Dermis blood vessel endothelial cell (primary cell): ENCODE measurements at places on chromosomes 6 and 20. TPM values are rescaled to one million over a fixed set of nuclear protein-coding genes. Genes with fewer than 3 reads are reported as not detected.

Gene SLC22A23
- total RNA-seq, result 58.5 and 70.6 TPM in 2 replicates

Gene COL9A3
- total RNA-seq, result 1.3 and 1.9 TPM in 2 replicates

Gene DSP
- total RNA-seq, result 53.1 and 95.4 TPM in 2 replicates

Gene PRKN
- total RNA-seq, result 0.34 and 0.56 TPM in 2 replicates

Gene MEP1A
- not detected in 2 replicates for total RNA-seq

Gene MAVS
- total RNA-seq, result 21.4 and 35.7 TPM in 2 replicates

Gene DCBLD1
- total RNA-seq, result 35.1 and 41.1 TPM in 2 replicates

Gene IL20RA
- 0.51 and 0.79 TPM in 2 replicates for total RNA-seq

Gene SLC22A2
- not detected in 2 replicates for total RNA-seq

Gene PRL
- not detected in 2 replicates for total RNA-seq

Gene OR2J3
- not detected in 2 replicates for total RNA-seq

Gene CBFA2T2
- total RNA-seq, result 4.2 and 5.3 TPM in 2 replicates

Gene CCM2L
- total RNA-seq, result 31.1 and 35.5 TPM in 2 replicates

Gene FAM83B
- total RNA-seq, result not detected in 2 replicates

Gene DYNLRB1
- 29.6 and 36.9 TPM in 2 replicates for total RNA-seq

Gene MAS1
- total RNA-seq, result not detected in 2 replicates

Gene DOK5
- total RNA-seq, result 0.34 and 0.51 TPM in 2 replicates
